ENCODE measurements at places on chromosomes 6 and 20.

DNA sequence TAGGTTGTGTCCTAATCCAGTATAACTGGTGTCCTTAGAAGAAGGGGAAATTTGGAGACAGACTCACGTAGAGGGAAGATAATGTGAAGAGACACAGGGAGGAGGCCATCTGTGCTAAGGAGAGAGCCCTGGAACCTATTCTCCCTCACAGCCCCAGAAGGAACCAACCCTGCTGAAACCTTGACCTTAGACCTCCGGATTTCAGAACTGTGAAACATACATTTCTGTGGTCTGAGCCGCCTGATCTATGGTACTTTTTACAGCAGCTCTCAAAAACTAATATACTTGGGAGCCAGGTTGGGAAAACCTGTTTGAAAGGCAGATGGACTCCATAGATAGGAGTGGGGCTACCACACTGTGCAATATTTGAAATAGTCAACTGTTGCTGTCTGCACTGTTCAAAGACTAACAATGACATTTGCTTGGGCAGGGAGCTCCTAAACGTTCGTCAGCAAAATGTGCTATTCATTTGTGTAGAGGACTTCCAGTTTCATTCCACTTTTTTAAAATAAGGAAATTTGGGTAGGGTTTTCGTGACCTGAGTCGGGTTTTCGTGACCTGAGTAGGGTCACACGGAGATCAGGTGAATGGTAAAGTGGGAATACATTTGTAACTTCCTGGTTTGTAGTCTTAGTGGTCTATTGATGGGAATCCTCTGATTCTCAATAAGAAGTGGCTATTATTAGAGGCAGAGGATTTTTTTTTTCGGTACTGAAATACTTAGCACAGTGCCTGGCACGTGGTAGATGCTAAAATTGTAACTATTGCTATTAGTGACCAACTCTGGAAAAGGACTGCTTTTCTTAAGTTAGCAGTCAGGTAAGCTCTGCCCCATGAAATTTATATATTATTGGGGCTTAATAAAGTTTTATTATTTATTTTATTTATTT lies 11.4 kb downstream of the TAGAP start:
- no peak for DNase-seq

GRCh38 chr6:4776131-4776492 lies at the start of gene CDYL:
Gene CDYL, plus strand, starts transcription at chr6:4776404. Its CDS starts 380 bp downstream, at chr6:4776784.
- DNase-seq = peak; percentile 93

DNA sequence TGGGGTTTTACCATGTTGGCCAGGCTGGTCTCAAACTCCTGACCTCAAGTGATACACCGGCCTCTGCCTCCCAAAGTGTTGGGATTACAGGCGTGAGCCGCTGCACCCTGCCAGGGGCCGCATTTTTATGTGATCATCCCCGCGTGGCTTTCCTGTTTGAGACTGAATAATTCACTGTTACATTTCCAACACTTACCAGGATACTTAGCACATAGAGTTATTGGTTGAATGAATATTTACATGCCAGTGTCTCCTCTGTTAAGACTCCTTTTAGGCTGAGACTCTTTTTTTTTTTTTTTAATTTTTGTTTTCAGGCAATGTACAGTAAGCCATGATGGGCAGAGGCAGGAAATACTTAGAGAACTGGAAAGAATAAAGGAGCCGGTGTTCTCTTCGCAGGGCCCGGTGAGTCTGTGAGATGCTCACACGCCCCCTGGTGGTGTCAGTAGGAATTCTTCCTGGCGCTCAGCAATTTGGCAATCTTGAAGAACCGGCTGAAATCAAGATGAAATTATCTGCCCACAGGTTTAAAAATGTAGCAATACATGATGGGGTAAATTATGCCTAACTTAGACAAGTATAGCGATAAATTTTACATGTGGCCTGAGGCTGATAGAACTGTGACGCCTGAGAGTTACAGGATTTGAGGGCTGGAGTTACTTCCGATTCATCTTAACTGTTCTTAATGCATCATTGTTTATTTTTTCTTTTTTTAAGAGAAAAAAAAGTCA lies 7.6 kb upstream of the RNF114 start:
- peak; percentile 91 for DNase-seq

- no peak for DNase-seq
These were observed 39.4 kb downstream of the SLC9A8 start for GRCh38 chr20:49851991-49852390.

- DNase-seq = no peak
These were observed 274.7 kb upstream of the SUPT3H start for GRCh38 chr6:45652416-45652815.

DNA sequence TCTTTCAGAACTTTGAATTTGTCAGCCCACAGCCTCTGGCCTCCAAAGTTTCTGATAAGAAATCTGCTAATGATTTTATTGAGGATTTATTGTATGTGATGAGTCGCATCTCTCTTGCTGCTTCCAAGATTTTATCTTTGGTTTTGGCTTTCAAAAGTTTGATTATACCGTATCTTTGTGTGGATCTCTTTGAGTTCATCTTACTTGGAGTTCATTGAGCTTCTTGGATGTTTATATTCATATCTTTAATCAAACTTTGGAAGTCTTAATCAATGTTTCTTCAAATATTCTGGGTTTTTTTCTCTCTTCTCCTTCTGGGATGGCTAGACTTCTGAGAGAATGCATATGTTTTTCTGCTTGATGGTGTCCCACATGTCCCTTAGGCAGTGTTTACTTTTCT lies 3.3 kb upstream of the ASIP start:
- no peak for DNase-seq

- no peak for DNase-seq
These were observed 105.3 kb downstream of the EYA2 start for GRCh38 chr20:46999801-47000465.

DNA sequence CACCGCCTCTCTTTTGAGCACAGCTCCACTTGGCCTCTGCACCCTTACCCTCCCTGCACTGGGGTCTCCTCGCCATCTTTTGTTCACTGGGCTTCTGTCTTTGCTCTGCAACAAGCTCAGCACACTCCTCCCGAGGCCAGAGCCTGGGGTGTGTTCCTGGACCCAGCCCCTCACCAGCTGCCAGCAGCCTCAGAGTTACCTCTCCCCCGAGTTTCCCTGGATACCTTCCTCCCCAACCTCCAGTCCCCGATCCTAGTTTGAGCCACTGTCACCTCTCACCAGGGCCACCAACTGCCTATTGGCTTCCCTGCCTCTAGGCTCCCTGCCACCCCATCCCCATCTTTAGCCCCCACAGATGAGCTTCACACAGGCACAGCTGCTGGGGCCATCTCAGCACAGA lies 12.3 kb downstream of the CYP21A2 start:
- DNase-seq = no peak

GRCh38 chr20:47326658-47327268 lies 29.7 kb downstream of the ZMYND8 start:
- no peak for DNase-seq

- no peak for DNase-seq
These were observed 29.1 kb upstream of the PDE10A start for GRCh38 chr6:165692106-165692653.

DNA sequence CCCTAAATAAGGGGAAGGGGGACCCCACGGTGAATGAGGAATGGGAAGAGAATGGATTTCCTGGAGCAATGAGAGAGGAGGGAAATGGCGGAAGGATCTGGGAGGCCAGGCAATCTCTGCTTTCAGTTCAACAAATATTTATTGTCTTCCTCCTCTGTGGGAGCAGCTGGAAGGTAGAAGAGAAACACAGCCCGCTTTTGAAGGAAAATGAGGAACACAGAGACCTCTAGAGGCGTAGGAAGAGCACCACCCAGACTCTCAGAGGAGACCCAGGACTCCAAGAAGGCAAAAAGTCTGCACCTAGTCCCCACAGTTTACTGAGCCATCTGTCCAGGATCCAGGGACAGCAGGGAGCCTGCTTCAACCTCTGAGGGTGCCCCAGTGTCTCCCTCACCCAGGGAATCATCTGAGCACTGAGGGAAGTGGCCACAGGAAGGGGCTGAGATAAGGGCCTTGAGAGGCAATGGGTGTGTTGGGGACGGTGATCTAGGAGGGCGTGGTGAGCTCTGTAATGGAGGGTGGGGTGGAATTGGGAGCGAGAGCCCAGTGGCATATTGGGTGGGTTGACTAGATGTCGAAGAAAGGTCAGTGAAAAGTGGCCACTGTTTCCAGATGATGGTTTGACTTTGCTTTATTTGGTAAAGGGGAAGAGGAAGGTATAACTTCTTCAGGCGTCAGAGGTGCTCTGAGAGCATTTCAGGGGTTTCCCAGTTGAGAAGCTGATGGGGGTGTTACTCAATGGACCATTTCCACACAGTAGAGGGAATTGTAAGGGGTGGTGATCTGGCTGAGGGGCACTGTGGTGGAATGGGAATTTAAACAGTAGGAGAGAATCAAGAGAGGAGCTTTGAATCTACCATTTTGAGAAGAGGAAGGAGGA lies 610 bp downstream of the PSORS1C1 start:
- DNase-seq = no peak

GRCh38 chr6:11188161-11188915 lies 44.1 kb downstream of the NEDD9 start:
- DNase-seq = no peak

GRCh38 chr6:166466178-166467122 lies 83.7 kb upstream of the MPC1 start:
- DNase-seq = peak; percentile 17

DNA sequence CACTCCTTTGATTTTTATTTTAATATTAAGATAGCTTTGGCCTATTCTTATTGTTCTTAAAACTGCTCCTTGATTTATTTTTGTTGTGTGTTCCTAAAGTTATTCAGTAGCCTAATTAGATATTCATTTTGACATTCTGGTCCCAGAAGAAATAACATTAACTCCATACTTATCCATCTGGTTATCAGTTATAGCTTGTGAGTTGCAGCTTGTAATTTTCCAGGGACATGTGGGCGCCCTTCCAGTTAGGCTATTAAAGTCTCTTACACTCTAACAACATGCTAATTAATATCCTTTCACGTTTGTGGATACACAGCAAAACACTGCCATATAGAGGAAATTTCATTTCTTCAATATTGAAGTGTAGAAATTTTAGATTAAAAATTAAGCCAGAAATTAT lies 987.5 kb downstream of the HACE1 start:
- no peak for DNase-seq
